ENCODE measurements at places on chromosomes 1 and 21.

DNA sequence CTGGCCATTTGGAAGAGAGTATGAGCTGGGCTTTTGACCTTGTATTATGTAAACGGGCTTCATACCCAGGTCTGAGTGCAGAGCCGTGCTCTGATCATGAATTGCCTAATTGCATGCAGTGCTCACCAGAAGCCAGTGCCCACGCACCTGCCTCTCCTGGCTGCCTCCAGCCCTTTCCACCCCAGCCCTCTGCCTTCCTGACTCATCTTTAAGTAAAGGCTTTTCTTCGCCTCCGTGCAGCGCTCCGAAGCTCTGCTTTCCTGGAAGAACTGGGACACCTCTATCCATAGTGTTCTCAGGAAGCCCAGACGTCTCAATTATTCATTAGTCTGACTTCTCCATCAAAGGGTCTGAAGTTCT is 413.7 kb downstream of the PTPRU start:
- DNase-seq: no peak

DNA sequence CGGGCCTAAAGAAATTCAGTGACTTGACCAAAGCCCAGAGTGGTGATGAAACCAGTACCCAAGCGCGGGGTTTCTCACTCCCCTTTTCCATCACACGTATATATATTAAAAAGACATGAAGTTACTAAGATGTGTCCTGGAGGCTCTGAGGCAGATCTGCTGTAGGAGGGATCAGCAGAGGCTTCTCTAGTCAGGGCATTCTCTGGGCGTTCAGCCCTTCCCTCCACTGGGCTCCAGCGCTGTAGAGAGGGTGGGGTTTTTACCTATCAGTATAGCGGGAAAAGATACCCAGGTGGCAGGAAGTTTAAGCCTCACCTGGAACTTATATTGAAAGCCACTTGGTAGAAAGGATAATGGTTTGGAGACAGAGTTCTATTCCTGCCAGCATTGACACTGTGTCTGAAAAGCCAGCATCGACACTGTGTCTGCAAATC is 862 bp upstream of the PLEKHO1 start:
- DNase-seq: no peak

DNA sequence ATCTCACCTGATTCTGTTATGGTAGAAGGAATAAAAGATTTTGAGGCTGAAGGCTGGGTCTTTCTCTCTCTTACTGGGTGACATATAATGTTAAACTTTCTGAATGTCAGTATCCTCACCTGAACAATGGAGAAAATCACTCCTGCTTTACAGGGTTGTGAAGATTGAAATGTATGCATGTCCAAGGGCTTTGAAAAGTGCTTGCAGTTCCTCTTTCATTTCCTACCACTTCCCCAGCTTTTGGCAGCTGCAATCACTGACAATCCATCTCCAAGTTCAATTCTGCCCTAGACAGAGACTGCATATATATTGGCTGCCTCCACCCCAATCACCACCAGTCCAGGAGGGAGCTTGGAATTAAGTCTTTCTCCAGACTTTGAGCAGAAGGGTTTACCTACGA is 39.8 kb downstream of the FAM78B start:
- DNase-seq: no peak

- DNase-seq: no peak
Measured at GRCh38 chr1:246769306-246769705, 45.1 kb downstream of the SCCPDH start.

DNA sequence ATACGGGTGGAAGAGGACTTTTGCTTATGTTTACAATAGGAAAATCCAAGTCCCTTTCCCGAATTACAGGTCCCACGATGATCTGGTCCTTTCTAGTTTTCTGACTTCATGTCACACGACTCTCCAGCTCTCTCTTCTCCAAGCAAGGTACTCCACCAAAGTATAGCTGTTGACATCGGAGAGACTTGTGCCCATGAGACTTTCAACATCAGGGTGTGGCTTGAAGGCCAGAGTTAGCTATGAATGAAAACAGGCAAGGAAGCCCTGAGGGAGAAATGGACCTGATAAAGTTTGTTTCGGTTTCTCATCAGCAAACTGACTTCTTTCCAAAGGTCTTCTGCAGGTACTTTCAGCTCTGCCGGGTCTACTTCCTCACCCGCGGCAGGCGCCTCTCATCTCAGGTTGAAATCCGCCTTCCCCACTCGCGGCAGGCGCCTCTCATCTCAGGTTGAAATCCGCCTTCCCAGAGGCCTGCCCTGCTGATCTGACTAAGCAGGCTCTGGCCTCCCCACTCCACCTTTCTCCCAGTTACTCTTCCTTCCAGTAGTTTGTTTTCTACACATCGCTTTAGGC is 2.1 kb upstream of the PER3 start:
- no peak for DNase-seq

- DNase-seq: no peak
Measured at GRCh38 chr1:230091473-230092231, 24.6 kb downstream of the GALNT2 start.

- no peak for DNase-seq
Measured at GRCh38 chr1:76225526-76225925, 151.0 kb downstream of the ST6GALNAC3 start.

- peak; percentile 84 for DNase-seq
Measured at GRCh38 chr1:10253755-10254154, 43.4 kb downstream of the KIF1B start.

- DNase-seq: no peak
Measured at GRCh38 chr1:54745274-54745673, 19.0 kb downstream of the PARS2 start.

- no peak for DNase-seq
Measured at GRCh38 chr21:45796003-45796402, 152.5 kb downstream of the PCBP3 start.

- DNase-seq: no peak
Measured at GRCh38 chr1:29299446-29299845, 63.1 kb downstream of the PTPRU start.

DNA sequence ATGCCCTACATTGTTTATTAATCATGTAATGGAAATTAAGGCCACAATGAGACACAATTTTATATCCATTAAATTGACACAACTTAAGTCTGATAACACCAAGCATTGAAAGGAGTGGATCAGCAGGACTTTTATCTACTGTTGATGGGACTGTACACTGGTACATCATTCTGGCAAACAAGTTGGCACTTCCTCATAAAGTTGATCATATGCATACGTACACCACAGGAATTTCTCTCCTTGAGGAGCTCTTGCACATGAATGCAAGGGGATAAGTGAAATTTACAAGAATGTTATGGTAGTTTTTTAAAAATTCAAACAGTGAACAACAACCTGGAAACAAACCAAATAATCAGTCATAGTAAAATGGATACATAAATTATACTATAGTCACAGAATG is 20.1 kb downstream of the RAVER2 start:
- DNase-seq: no peak

DNA sequence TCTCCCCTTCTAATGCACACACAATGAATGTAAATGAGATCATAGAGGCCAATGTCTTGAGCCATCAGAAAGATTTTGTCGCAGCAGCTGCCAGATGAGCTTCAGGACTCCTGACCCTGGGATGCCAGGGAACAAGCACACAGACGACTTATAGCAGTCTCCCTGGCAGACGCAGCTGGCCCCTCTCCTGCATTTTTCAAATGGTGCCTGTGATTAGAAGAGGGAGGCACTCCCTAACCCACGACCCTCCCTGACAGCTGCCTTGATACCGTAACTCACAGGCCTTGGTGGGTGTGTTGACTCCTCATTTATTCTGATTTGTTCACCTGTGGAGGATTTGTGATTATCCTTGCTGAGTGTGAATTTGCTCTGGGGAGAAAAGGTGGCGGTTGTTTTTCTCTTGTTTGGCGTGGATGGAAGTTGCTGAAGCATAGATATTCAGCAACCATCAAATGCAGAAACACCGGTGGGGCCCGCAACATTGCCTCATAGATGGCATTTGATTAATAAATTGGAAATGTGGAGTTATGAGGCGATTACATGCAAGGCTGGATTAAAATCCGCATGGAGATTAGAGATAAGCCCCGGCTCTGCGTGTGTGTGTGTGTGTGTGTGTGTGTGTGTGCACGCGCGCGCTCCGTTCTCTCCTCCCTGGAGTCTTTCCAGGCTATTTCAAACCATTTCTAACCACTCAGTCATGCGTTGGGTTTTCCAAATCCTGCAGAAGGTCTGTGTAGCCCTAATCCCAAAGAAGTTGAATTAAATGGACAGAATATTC is 2.1 kb upstream of the RD3 start:
- DNase-seq: no peak

- DNase-seq: no peak
Measured at GRCh38 chr1:109113590-109114341, at the start of gene ELAPOR1. Gene ELAPOR1, plus strand, starts transcription at chr1:109114115. Its CDS starts 69 bp downstream, at chr1:109114184.
